ENCODE measurements at places on chromosomes 1 and 21.

DNA sequence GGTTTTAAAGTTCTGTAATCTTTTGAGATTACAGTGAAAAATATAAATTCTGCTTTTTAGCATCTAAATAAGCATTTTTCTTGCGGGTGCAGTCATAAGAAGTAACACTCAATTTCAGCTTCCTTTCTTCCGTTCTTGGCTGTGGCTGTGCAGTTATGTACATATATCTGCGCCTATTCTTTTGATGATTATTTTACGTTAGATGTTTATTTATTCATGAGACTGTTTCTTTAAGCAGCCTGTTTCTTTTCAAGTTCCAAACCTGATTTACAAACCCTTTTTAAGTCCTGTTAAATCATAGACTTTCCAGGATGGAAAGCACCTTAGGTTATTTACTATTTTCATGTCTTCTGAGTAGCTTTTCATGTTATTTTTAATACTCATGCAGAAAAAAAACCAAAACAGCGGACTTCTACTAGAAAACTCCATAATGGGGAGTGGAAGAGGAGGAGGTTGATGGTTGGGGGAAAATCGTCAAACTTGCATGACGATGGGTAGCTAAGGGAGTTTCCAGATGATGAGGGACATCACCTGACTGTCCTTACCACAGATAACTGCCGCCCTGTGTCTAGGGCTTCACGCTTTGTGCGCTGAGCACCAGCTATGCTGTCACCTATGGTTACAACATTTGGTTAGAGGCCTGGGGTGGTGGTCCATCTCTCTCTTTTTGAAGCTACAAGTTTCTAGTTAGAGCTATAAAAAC lies 2.6 kb downstream of the PRDM2 start:
- peak; percentile 81 for DNase-seq

GRCh38 chr1:66624412-66625060 lies 90.6 kb downstream of the SGIP1 start:
- no peak for DNase-seq

GRCh38 chr1:154485910-154486496 lies 16.0 kb upstream of the TDRD10 start:
- DNase-seq, result no peak

DNA sequence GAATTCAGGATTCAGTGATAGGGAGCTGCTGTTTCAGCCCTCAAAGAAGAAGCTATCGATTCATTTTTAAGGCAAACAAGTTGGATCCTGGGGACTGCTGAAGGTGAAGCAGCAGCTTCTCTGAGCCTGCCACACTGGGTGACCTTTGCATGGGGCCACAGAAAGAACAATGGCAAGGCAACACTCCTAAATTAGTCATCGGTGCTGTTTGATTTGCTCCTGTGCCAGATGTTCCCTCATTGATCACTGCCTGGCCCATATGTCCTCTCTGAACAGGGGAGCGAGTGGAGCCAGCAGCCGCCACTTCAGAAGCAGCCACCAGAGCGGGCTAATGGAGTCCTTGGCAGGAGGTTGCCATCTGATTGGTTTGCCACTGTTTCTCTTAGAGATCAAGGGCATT lies 391.5 kb downstream of the NTNG1 start:
- no peak for DNase-seq

- no peak for DNase-seq
These were observed 24.3 kb downstream of the WNT2B start for GRCh38 chr1:112533029-112533428.

- DNase-seq, result no peak
These were observed 18.5 kb downstream of the CCN1 start for GRCh38 chr1:85599076-85599491.

GRCh38 chr1:29393451-29393826 lies 157.1 kb downstream of the PTPRU start:
- no peak for DNase-seq

GRCh38 chr1:184219414-184219813 lies 167.4 kb upstream of the C1orf21 start:
- DNase-seq, result no peak

GRCh38 chr1:68745011-68745410 lies 248.1 kb upstream of the DEPDC1 start:
- no peak for DNase-seq

GRCh38 chr21:15140321-15141019 lies 75.7 kb upstream of the NRIP1 start:
- no peak for DNase-seq

DNA sequence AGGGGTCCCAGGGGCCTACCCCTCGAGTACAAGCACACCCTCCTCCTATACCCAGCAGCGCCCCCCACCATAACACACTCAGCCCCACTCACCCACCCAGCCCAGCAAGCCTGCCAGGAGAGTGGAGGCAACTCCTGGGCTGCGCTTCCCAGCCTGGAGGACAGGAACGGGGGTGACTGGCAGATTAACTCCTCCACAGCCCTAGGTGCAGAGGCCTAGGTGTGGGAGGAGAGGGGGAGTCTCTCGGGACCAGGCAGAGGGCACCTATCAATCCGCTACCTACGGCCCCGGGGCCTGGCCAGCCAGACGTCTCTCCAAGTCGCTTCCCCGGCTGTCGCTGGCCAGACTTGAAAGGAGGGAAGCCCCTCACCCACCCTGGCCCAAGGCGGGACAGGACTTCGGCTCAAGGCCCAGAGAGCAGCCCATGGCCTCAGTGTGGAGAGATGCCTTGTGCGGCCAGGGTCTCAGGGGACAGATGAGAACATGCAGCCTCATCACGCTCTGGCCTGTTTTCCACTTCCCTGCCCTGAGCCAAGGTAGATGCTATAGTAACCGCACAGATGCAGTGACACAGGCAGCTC lies 24.9 kb downstream of the MATN1 start:
- no peak for DNase-seq

DNA sequence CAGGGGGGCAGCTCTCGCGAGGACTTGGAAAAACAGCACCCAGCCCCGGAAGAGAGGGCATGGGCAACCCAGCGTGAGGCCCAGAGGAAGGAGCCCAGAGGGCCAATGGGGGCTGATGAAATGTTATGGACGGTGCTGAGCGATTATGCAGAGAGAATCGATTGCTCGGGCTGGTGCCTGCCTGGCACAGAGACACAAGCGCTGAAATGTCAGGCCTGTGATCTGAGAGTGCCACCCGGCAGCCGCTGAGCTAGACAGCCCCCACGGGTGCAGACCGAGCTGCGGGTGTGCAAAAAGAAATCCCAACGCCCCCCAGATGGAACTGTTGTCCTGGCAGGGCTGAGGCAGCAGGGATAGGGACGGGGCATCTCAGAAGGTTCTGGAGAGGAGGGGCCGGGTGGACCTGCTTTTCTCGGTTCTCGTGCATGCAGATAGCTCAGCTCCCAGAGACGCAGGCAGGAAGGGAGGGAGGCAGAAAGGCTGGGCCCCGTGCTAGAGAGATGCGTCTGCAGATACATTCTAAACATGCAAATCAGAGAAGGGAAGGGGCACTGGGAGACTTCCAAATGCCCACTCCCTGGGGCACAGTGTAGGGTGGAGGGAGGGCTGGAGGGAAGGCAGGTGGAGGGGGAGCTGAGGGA lies 41.5 kb downstream of the TAS1R2 start:
- no peak for DNase-seq

GRCh38 chr21:26041431-26042180 lies 129.0 kb downstream of the APP start:
- DNase-seq, result no peak

GRCh38 chr1:234550341-234551031 lies 59.5 kb downstream of the IRF2BP2 start:
- DNase-seq, result no peak

DNA sequence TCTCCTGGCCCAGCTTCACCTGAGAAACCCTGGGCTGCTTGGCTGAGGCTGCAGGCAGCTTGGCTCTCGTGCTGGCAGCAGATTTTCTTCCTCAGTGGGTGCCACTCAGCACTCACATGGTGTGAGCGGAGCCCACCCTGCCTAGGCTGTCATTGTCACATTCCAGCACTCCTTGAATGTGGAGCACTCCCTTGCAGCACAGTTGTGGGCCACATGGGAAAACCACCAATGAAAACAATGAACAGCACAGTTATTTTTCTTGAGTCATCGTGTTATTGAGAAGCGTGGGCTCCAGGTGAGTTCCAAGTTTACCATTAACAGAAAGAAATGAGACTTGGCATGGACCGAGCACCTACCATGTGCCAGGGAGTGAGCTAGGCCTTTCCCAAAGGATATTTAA lies 27.2 kb upstream of the TRIM67 start:
- no peak for DNase-seq

GRCh38 chr21:33059380-33059841 lies 10.5 kb upstream of the OLIG1 start:
- no peak for DNase-seq

- DNase-seq, result no peak
These were observed 1.2 kb downstream of the MAPKAPK2 start for GRCh38 chr1:206685769-206686477.

DNA sequence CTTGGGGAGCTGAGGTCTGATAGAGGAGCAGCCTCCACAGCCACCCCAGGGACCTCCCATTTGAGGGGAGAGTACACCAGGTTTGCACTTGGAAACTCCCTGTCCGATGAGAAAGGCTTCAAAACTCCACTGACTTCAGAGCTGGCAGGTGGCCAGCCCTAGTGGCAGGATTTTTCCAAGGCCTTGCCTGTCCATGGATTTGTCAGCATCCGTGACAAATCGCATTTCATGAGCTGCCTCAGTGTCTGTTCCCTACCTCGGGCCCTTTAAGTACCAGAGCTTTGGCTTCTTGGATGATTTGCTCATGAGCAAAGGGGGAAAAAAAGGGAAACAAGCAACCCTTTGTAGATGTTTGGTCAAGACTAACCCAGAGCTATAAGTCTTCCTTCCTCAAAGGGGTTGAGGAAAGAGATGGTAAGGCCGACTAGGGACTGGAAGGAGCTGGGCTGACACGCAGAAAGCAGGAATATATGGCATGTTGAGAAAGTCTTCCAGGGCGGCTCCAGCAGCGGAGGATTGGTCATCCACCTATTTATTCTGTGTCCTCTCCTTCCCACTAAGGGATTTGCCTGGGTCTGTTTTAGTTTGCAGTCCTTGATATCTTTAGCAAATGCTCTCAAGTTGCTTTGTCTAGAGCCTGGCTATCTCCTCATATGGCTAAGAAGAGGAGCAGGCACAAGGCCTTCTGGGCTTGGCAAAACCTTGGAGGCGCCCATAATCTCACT lies 2.7 kb upstream of the HSPG2 start:
- no peak for DNase-seq

GRCh38 chr1:158121604-158122254 lies 59.0 kb upstream of the CD1D start:
- peak; percentile 69 for DNase-seq

GRCh38 chr21:33169359-33169758 lies 60.4 kb upstream of the IFNAR2 start:
- DNase-seq, result peak; percentile 31

- DNase-seq, result peak; percentile 11
These were observed 125.9 kb downstream of the MAST2 start for GRCh38 chr1:45929257-45929687.

- no peak for DNase-seq
These were observed 6.1 kb upstream of the CELSR2 start for GRCh38 chr1:109243221-109243620.

DNA sequence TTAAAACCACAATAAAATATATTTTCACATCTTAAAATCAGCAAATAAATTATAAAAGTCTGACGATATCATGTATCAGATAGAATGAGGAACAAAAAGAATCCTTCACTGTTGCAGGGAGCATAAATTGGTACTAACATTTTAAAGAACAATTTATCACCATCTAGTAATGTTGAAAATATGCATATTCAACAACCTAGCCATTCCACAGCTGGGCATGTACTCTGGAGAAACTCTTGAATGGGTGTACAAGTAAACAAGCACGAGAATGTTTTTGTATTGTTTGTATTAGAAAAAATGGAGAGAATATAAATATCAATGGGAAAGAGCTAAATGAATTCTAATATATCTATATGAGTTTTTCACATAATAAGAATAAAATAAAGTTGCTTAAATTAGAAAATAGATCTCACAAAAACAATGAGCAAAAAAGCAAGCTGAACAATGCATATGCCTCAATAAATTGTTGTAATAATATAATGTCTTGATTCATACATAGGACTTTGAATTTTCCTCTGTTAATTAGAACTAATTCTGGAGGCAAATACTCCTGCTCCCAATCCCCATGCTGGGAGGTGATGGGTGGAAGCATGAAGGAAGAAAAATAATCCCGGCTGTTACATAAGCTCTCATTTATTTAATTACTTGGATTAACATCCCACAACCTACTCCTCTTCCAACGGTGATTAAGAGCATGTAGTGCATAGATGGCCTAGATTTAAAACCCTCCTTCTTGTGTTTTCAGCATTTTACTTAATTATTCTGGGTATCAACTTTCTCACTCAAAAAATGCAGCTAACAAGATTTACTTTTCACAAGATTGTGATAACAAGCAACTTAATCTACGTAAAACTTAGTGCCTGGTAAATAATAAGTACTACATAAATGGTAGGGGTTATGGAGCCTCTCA lies 5.5 kb upstream of the FMO2 start:
- DNase-seq, result no peak

- DNase-seq, result no peak
These were observed 92.3 kb downstream of the ST6GALNAC5 start for GRCh38 chr1:76959556-76959955.

DNA sequence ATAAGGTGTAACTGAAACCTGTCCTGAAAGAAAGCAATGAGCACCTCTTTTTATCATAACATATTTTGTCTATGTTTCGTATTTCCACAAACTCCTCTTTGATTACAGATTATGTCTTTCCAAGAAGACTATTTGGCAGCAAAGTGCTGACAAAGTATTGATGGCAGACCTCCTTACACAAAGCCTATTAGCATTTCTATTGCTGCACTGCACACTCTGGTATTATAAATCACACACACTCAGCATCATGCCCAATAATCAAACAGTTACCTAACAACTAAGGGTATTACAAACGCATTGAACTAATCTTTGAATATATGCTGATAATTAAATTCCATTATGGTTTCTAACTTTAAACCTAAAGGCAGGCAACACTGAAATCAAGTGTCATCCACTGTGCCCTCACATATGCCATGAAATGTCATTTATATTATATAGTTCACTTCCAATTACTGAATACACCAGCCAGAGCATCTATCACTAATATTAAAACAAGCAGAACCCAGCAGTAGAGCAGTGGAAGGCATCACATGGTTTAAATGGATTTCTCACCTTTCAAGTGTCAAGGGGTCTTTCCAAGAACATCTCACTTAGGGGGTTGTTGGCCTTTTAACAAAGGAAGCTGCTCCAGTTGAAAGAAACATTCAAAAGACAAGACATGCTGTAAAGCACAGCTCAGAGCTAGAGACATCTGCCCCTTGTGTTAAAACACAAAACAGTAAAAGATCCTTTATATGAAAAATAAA lies 239.1 kb downstream of the RERE start:
- DNase-seq, result no peak

GRCh38 chr1:230809256-230809990 lies 58.9 kb downstream of the C1orf198 start:
- no peak for DNase-seq

- no peak for DNase-seq
These were observed 80.9 kb upstream of the BACH1 start for GRCh38 chr21:29217818-29218291.
